ENCODE measurements at places on chromosomes 6 and 20.

DNA sequence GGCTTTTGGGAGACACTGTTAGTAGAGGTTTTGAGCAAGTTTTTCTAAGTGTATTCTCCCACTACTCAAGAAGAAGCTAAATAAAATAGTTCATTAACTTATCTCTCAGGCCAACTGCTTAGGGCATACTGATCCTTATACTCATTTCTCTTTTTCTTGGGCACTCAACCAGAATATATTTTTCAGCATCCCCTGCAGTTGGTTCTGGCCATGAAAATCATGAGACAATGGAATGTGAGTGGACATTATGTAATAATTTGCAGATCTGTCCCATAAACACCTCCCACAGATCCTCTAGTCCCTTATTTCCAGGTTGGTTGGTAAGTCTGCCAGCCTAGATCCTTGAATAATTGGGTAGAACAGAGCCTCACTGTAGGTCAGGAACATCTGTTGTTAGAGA is 136.7 kb downstream of the AIG1 start:
- DNase-seq, result no peak

- DNase-seq, result no peak
Measured at GRCh38 chr6:47440719-47441118, 36.9 kb upstream of the CD2AP start.

GRCh38 chr6:36577301-36577700 is 16.9 kb upstream of the SRSF3 start:
- no peak for DNase-seq

DNA sequence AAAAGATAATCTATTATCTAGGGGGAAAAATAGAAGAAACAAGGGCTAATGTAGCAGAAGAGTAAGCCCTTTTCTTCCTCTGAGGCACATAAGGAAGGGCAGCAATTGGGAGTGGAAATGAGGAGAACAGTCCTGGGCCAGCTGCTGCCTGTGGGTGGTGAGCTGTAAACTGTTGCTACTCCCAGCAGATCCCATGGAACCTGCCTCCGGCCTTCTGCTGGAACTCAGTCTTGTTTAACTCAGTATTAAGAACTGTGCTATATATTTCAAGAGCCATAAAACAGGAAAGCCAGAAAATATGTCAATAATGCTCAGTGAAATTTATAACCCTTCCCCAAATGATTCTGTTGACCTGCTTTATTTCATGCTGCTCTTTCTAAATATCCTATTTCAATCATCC is 464.2 kb downstream of the COL12A1 start:
- DNase-seq, result no peak

DNA sequence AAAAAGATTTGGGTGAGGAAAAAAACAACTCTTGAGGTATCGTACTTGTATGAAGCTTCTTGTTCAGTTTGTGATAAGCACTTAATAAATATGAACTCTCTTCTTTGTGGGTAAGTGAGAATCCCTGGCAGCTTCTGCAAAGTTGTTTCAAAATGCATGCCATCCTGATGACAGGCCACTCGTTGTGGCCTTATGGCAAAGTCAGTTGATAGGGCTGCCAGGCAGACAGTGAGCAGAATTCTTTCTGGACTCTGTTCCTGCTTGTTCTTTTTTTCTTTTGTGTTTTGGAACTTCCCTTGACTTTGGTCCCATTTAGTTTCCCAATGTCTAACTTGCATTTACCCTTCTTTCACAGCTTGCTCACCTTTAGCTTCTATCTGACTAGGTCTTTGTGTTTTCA is 983.5 kb upstream of the FLRT3 start:
- no peak for DNase-seq

- no peak for DNase-seq
Measured at GRCh38 chr6:15477746-15478145, 185.1 kb downstream of the DTNBP1 start.

DNA sequence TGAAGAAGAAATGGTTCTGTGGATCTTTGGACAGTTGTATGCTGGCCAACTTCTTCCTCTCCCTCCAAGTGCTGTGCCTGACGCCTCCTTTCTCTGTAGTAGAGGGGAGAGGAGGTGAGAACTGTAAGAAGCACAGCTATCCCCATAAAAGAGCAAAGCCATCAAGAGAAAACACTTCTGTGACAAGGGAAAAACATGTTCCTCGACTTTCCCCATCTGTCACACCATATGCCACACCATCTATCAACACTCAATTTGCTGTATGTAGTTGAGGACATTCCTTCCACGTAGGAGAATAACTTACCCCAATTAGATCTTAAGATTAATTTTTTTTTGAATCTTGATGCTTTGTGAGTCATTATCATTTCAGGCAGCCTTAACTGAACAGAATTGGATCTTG is 156.2 kb upstream of the PLCB4 start:
- no peak for DNase-seq

GRCh38 chr6:99219788-99220187 is 129.7 kb downstream of the FAXC start:
- no peak for DNase-seq

GRCh38 chr6:55794136-55794812 is 81.1 kb downstream of the BMP5 start:
- no peak for DNase-seq

DNA sequence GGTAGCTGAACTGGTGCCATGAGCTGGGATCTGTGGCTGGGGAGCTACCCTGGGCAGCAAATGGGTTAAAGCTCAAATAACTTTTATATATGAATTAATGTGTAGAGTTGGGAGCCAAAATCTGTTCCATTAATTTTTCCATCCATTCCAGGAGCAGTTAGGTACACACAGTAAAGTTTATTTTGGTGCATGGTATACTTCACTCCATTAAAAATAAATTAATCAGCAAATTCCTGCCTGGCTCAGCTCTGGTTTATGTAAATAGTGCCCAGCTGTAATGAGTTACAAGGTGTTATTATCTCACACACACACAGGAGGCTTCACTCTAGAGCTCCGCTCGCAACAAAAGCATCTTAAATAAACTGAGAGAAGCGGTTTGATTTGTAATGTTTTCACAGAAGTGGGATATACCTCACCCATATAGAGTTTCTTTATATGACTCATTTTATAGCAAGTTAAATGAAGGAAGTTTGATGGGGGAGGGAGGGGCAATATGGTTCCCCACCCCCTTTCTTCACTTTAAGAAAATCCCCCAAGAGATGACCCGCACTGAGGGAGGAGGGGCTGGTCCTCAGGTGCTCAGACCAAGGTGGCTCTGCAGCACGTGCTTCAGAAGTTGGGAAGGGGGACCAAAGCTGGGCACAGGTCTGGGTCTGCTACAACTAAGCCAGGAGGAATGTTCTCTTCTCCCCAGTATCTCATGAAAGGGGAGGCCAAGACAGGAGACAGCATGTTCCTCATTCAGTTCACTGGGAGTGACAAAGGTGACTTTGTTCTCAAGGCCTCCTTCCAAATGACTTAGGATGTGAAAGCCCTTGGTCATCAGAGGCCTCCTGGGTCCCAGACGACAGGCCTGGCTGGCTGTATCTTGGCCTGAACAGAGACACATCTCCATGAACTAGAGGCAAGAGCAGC is 10.5 kb upstream of the FAM83C start:
- no peak for DNase-seq

DNA sequence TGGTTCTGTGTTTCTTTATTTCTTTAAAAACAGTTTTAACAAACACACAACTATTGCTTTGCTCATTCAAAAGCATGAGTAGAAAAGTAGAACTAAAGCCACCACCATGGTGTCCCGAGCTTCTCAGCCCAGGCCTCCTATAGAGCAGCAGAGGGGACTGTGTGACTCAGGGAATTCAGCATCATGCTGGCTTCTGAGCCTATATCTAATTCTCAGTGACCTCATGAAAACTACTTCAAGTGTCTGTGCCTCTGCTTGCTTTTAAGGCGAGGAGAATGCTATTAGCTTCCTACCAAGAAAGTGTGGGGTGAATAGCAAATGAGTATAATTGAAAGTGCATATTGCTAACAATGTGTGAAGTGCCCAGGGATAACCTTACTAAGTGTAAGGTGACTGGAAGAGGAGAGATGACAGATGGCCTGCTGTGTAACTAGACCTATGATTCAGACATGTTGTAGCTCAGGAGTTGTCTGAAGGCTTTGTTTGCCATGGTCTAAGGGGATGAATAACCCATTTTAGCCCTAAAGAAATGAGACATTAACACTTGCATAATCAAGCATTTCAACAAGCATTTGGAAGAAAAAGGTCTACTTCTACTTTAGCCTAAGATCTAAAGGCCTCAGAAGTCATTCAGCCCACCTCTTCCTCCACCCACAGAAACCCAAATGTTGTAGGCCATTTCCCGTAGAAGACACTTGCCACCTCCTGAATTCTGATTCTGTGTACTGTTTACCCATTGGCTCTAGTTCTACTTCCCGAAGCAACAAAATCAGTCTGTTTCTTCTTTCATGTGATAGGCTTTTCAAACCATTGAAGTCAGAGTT is 121.5 kb upstream of the ARG1 start:
- DNase-seq, result no peak

DNA sequence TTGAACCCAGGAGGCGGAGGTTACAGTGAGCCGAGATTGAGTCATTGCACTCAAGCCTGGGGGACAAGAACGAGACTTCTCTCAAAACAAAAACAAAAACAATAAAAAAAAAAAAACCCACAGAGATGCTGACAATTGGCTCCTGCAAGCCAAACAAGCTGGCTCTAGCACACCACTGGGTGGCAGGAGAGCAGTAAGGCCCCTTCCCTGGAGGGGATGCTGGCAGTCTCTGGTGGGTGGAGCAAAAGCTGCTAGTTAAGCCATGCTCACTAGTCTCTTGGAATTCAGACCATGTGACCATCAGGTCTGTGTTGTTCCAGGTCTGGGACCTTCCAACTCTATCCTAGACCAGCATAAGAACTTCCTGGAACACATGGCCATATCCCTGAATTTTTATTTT is 18.9 kb upstream of the DSN1 start:
- DNase-seq, result no peak

GRCh38 chr6:154503658-154504057 is 6.8 kb downstream of the CNKSR3 start:
- DNase-seq, result no peak

DNA sequence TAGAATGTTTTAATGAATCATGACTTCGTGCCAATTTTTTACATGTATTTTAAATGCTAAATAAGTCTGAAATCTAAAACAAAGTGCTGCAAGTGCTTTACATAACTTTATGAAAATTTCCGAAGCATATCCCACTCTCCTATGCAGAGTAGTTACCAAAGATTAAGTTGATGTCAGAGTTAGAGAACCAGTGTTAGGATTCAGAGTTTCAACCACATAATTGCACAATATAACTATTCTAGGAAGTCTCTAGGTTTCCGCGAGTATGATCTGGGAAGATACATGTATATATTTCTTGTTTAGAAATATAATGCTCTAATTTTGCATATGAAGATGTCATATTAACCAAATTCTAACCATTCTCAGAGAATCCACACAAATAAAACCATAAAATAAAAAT is 74.8 kb downstream of the ASCC3 start:
- DNase-seq, result no peak

- DNase-seq, result no peak
Measured at GRCh38 chr6:108666656-108667260, 106.0 kb downstream of the FOXO3 start.

GRCh38 chr6:42520786-42521607 is 42.8 kb upstream of the UBR2 start:
- DNase-seq, result no peak

GRCh38 chr20:62816031-62816883 is 593 bp upstream of the COL9A3 start:
- no peak for DNase-seq

DNA sequence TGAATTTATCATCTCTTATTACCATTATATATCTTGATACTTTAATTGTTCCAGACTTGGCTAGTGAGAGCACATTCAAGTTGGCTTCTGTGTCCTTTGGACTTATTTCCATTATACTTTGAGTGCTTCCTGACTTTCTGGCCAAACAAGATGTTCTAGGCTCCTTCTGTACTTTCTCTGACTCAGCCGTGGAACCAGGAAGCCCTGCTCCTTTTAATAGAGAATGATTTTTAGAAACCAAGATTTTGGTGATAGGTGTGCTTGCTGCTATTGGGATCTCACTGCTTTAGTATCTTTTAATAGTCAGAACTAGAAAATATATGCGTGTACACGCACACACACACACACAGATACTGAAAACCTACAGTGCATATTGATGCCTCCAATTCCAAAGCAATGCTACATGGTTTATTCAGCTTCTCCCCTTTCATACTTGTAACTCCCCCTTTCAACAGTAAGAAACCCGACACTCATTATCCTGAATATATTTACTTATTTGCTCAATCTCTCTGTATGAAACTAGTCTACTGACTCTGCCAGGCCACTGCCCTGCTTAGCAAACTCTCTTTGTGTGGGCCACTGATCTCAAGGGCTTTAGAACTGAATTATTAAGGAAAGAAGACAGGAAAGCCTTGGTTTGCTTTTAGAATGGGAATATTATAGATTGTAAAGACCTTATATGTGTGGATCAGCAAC is 42.7 kb upstream of the EZR start:
- DNase-seq, result no peak

DNA sequence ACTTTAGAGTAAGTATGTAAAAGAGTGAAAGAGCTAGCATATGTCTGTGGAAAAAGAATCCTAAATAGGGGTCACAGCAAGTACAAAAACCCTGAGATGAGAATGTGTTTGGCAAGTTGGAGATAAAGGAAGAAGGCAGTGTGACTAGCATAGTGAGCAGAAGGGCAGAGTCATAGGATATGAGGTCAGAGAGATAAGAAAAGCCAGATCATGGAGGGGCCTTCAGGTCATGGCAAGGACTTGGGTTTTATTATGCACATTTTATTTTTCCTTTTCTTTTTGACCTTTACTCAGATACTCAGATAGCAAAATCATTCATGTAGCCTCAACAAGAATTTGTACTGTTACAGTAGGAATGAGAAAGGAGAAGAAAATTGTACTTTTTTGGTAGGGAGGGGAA is 138.0 kb downstream of the GJA1 start:
- peak; percentile 35 for DNase-seq

- no peak for DNase-seq
Measured at GRCh38 chr6:160297310-160297709, 38.7 kb upstream of the SLC22A2 start.

DNA sequence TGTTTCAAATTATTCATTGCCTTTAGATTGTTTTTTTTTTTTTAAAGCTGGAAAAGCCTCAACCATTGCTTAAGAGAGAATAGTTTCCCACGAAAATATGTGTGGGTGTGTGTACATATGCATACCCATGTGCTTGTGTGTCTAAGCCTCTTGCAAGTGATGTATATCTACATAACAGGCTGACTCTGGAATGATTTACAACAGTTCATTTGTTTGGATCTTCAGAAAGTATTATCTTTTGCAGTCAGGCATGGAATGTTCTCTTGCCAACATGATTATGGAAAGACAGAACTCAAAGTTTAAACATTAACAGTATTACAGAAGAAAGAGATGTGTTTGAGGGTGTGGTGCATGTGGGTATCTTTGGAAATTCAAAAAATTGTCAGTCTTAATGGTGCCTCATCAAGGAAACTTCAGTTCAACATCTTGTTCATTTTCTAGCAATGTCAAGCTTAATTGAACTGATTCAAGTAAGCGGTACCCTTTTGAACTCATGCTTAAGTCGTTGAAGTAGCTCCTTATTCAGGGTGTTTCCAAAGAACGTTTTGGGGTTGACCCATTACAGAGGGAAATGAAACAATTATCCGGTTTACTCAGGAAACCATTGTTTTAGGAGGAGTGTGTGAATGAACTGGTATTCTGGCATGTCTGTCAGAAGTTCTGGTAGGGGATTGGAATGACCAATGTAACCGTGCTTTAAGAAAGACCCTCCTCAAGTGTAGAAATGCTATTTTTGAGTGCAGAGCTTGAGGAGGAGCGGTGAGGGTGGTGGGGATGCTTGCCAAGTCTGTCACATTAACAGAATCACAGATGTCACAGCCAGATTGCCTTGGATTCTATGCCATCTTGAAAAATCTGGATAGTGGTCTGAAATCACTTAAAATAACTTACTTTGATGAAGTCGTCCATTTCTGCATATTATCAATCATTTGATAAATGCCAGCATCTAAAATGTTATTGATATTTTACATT is 60.3 kb downstream of the ADGRG6 start:
- DNase-seq, result no peak

Measured in GDM1 (cell line).